ENCODE measurements at places on chromosomes 6 and 20.

DNA sequence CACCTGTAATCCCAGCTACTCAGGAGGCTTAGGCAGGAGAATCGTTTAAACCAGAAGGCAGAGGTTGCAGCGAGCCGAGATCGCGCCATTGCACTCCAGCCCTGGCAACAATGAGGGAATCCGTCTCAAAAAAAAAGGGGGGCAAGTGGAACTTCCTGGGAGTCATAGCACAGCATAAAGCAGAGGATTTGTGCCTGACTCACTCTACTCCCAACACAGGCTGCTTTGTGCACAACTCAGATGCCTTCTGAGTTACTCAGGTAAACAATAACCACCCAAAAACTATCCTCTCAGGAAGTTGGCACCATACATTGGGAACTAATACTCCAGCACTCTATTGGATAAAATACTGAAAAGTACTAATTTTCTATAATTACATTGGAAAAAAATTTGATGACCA lies 2.5 kb upstream of the TMEM244 start:
- H3K4me3 ChIP-seq = no peak overlapping the region
- H3K36me3 ChIP-seq = no peaks in the 10 kb centered on the region
- peak; percentile 30 for DNase-seq
- H3K27me3 ChIP-seq = no peaks in the 10 kb centered on the region

GRCh38 chr6:35453236-35453635 lies 1.1 kb downstream of the FANCE start:
- H3K27ac ChIP-seq = no peak overlapping the region
- peak overlapping the region; percentile 85 for H3K4me3 ChIP-seq
- H3K36me3 ChIP-seq = peaks cover 16% of the 10 kb centered on the region
- no peak for DNase-seq
- peaks cover 10% of the 10 kb centered on the region for H3K4me1 ChIP-seq

- H3K27me3 ChIP-seq = no peaks in the 10 kb centered on the region
- no peaks in the 10 kb centered on the region for H3K36me3 ChIP-seq
- peaks cover 5% of the 10 kb centered on the region for H3K4me1 ChIP-seq
Observed at GRCh38 chr6:155050311-155050710, 55.2 kb downstream of the TIAM2 start.

- DNase-seq = no peak
- no peaks in the 10 kb centered on the region for H3K4me1 ChIP-seq
- no peak overlapping the region for H3K4me3 ChIP-seq
- H3K27me3 ChIP-seq = no peaks in the 10 kb centered on the region
- H3K27ac ChIP-seq = no peak overlapping the region
Observed at GRCh38 chr6:119985952-119986736, 636.6 kb upstream of the MAN1A1 start.

DNA sequence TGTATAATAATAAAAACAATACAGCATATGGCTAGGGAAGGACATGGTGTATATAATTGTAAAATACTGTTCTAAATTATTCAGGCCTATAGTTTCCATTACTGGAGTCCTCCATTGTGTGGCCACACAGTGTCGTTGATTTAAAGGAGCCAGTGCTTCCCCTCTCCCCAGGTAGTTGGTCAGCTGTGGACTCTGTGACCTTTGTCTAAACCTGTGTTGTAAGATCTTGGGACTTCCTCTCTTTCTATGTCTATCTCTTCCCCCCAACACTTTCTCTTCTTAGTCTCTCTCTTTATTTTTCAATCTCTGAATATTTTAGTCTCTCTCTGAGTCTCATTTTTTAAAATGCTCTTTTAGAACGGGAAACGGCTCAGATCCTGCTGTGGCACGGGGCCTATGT lies 35.6 kb downstream of the BRPF3 start:
- peaks cover 60% of the 10 kb centered on the region for H3K36me3 ChIP-seq
- H3K4me3 ChIP-seq = no peak overlapping the region
- DNase-seq = no peak
- no peaks in the 10 kb centered on the region for H3K4me1 ChIP-seq
- no peak overlapping the region for H3K27ac ChIP-seq

- H3K4me1 ChIP-seq = no peaks in the 10 kb centered on the region
- no peaks in the 10 kb centered on the region for H3K36me3 ChIP-seq
- DNase-seq = no peak
- H3K4me3 ChIP-seq = no peak overlapping the region
Observed at GRCh38 chr6:85115876-85116275, 334.0 kb upstream of the NT5E start.

- no peaks in the 10 kb centered on the region for H3K36me3 ChIP-seq
- no peak for DNase-seq
- no peaks in the 10 kb centered on the region for H3K27me3 ChIP-seq
- H3K4me1 ChIP-seq = no peaks in the 10 kb centered on the region
Observed at GRCh38 chr6:19180348-19181072, 656.7 kb upstream of the ID4 start.

DNA sequence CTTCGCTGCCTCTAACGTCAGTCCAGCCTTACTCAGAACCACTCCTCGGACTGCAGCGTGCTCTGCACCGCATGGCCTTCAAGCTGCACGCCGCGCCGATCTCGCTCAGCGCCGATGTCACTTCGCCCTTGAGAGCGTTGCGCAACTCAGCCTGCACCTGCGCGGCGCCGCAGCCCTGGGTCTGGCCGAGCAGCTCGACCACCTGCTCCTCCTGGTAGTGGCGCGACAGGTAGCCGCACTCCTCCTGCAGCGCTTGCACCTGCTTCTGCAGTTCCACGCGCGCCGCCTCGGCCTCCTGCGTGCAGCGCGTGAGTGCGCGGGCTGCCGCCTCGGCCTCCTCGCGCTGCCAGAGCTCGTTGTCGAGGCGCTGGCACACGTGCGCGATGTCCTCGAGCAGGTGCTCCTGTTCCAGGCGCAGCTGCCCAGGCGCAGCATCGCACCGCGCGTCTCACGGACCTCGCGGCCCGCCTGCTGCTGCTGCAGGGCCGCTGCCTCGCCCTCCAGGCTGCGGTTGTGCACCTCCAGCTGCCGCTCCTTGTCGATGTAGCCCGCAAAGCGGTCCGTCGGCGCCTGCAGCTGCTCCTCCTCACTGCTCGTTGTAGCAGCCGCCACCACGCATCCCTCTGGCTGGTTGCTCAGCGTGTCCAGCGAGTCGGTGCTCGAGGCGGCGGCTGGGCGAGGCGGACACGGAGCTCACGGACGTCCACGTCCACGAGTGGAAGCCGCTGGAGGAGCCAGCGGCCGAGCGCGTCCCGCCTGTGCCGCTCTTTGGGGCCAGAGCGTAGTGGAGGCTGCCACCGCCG lies 380.6 kb upstream of the CHD6 start:
- H3K4me3 ChIP-seq = no peak overlapping the region
- H3K36me3 ChIP-seq = no peaks in the 10 kb centered on the region
- no peaks in the 10 kb centered on the region for H3K4me1 ChIP-seq
- DNase-seq = no peak
- H3K27me3 ChIP-seq = no peaks in the 10 kb centered on the region

DNA sequence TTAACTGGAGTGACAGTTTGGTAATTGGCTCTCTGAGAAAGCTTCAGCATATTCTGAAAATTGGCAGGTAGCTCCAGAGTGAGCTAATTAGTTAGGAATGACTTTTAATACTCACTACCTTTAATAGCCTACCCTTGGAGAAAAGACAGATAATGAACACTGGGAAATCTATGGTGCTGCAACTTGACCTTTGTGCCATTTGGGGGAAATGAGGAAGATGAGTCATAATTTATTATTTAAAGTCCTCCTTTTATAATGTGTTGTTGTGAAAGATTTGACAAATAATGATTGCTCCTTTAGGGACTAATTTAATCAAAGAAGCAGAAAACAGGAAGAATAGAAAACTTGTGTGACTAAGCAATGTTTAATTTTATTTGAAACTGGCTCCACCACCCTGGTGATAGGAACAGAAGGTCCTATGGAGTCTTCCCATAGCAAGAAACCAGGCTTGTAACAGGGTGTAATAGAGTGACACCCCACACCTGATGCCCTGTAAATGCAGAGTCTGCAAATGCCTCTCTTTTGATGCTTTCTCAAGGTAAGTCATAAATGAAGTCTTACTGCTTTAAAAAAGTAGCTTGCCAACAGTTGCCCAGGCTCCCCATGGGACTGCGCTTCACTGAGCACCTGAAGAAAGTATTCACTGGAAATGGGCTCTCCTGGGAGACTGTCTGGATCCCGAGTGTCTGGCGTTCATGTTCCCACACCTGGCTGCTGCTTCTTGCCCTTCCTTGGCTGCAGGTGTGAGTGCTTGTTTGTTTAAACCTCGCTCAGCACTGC lies 134.4 kb downstream of the LRRC1 start:
- peaks cover 8% of the 10 kb centered on the region for H3K36me3 ChIP-seq
- H3K27ac ChIP-seq = no peak overlapping the region
- H3K4me3 ChIP-seq = no peak overlapping the region
- no peak for DNase-seq
- H3K4me1 ChIP-seq = no peaks in the 10 kb centered on the region
- peaks cover 5% of the 10 kb centered on the region for H3K27me3 ChIP-seq

GRCh38 chr6:142913036-142913510 lies 31.9 kb downstream of the HIVEP2 start:
- H3K4me3 ChIP-seq = no peak overlapping the region
- DNase-seq = no peak
- no peaks in the 10 kb centered on the region for H3K36me3 ChIP-seq

DNA sequence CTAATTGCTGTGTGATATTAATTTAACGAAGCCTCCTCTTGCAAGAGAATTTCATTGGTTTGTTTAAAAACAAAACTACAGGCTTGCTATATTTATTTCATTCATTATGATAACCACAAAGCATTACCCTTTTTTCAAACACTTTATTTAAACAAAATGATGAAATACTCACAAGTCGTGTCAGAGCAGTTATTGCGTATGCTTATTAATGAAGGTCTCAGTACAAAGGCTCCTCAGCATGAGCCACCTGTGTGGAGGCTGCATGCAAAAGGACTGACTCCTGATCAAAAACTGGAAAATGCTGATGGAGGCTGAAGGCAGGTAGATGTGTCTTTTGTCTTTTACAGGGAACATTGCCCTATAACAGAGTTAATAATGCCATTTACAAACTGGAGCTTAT lies 130.5 kb downstream of the CRYBG1 start:
- no peak overlapping the region for H3K4me3 ChIP-seq
- H3K4me1 ChIP-seq = peaks cover 7% of the 10 kb centered on the region
- no peaks in the 10 kb centered on the region for H3K27me3 ChIP-seq
- H3K27ac ChIP-seq = no peak overlapping the region

DNA sequence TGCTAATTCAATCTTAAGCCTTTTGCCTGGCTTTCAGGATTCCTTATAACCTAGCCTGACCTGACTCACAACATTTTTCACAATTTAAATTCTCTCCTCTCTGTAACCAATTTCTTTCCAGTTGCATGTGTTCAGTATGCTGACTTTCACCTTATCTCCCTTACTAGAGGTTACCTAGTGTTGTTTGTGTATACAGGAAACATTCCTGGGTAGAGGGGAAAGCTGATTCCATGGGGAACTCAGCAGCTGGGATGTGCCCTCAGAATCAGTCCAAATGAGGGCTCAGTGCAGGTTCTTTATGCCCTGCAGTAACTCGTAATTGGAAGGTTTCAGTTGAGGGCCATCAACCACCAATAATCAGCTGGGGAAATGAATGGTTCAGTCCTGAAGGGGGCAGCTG lies 18.5 kb downstream of the PKIB start:
- no peak for DNase-seq
- no peak overlapping the region for H3K4me3 ChIP-seq
- H3K27me3 ChIP-seq = no peaks in the 10 kb centered on the region
- H3K4me1 ChIP-seq = no peaks in the 10 kb centered on the region
- H3K36me3 ChIP-seq = no peaks in the 10 kb centered on the region
- H3K27ac ChIP-seq = no peak overlapping the region

DNA sequence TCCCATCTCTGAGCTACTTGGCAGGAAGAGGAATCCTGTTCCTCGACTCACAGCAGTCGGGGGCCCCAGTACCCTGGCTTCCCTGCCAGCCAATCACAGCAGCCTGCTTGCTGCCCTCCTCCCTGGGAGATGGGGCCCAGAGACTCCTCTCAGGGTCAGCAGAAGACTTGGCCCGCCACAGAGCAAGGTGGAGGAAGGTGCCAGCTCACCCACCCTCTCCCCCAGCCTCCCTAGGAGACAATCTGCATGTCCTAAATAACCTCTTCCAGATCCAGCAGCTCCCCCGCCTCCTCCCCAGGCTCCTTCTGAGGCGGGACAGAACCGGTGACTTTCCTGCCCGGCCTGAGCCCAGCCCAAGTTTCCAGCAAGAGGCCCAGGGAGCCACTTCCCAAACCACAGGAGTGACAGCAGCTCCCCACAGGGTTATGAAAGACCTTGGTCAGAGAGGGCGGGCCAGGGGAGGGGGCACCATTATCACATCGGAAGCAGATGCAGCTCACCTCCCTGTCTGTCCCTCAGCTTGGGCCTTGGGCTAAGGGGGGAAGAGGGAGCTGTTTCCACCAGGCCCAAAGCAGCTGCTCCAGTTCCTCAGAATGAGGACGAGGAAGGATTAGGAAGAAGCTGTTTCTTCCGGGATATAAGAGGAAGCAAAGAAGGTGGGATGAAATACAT lies 2.3 kb downstream of the CCND3 start:
- H3K36me3 ChIP-seq = peaks cover 32% of the 10 kb centered on the region
- H3K4me1 ChIP-seq = peaks cover 38% of the 10 kb centered on the region
- H3K4me3 ChIP-seq = peak overlapping the region; percentile 98

DNA sequence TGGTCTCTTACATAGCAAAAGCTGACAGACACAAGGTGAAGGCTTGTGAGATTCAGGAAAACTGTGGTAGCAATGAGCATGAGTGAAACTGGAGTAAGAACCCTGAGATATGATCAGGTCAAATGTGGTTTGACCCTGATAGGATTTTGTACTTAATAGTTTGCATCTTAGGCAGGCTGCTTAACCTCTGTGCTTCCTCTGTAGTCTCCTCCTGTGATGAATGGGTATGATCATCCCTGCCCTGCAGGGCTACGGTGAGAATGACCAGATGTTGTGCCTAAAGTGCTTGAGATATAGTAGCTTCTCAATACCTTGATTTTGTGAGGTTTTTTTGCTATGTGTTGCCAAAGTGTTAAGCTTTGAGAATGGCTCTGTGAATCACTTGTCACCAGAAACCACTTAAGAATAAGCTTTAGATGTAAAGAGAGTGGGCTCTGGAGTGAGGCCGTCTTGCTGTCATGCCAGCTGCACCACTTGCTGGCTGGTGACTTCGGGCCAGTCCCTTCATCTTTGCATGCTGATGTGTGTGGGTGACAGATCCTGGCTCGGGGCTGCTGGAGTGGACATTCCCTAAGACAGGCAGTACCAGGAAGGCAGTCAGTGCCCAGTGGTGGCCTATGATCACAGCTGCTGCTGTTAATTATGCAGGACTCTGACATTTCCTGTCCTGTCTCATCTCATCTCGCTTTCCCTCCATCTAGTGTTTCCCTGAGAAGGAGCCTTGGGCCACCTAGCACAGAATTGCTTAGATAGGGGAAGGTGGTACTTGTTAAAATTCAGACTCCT lies 254.7 kb downstream of the NFATC2 start:
- H3K27ac ChIP-seq = no peak overlapping the region
- peaks cover 32% of the 10 kb centered on the region for H3K27me3 ChIP-seq
- no peaks in the 10 kb centered on the region for H3K4me1 ChIP-seq
- DNase-seq = no peak

GRCh38 chr6:137316626-137317025 lies 97.4 kb upstream of the IFNGR1 start:
- no peak overlapping the region for H3K27ac ChIP-seq
- H3K27me3 ChIP-seq = no peaks in the 10 kb centered on the region
- H3K4me3 ChIP-seq = no peak overlapping the region
- no peaks in the 10 kb centered on the region for H3K4me1 ChIP-seq
- no peak for DNase-seq
